ENCODE measurements at places on chromosomes 2 and 18.
A peak's percentile ranks its signal among the peaks of the same experiment; 100 is the strongest.

- no peak for DNase-seq
Measured at GRCh38 chr2:10019602-10020400, 23.5 kb upstream of the KLF11 start.

DNA sequence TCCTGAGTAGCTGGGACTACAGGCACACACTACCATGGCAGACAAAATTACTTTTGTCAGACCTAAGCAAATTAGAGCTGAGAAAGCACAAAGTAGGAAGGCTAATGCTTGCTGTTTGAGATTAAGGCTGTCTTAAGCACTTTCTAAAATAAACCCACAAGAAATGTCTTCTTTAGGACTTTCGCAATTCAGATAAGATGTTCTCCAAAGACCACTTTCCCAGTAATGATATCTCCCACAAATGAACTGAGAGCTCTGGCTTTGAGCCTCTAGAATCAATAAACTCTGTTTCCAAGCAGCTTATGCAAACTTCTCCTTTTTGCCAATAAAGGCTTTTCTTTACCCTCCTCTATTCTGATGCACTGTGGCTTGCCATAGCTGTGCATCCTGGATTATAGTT, 32.0 kb upstream of the GALNT1 start:
- no peak for DNase-seq

GRCh38 chr2:28355521-28356094, 37.0 kb upstream of the FOSL2 start:
- DNase-seq: no peak

DNA sequence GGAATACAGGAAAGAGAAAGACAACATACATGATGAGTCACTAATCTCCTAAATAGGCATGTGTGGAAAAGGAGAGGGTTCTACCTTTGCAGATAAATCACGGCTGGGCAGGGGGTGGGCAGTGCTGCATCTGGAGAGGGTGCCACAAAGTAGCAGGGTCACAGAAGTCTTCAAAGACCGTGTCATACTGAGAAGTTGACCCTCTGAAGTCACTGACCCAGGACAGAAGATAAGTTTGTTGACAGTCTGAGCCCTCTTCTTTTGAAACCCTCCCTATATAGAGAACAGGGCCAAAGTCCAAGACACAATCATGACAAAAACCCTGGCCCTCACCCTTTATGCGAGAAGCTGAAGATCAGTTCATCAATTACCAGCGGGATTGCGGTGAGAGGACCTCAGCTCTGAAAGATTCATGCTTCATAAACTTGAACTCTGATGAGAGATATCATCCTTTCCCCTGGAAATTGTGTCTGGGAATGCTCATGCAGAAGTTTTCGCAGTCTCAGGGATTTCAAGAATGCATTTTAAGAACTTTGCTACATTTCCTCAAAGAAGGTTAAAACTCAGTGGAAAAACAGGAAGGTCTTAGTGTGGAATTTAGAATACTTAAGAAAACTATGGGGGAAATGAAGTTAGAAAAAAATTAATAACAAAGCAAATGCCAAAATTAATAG, 129.5 kb downstream of the FAM124B start:
- DNase-seq: no peak

DNA sequence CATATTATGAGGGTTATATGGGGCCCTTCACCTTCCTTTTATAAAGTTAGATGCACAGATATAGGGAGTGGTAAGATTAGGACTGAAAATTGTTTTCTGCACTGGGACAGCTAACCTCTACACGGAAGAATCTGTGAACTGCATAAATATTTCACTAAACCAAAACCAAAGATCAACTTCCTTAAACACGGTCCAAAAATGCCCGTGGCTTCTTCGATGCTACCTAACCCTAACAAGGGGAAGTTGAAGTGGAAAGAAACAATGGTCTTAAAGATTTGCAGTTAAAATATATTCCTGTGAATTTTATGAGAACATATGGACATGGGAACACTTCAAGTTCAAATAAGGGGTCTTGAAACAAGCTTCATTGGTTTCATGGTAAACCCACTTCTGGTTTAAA, 33.3 kb upstream of the PAX3 start:
- DNase-seq: no peak

GRCh38 chr2:226483143-226483542, 316.5 kb downstream of the IRS1 start:
- no peak for DNase-seq

DNA sequence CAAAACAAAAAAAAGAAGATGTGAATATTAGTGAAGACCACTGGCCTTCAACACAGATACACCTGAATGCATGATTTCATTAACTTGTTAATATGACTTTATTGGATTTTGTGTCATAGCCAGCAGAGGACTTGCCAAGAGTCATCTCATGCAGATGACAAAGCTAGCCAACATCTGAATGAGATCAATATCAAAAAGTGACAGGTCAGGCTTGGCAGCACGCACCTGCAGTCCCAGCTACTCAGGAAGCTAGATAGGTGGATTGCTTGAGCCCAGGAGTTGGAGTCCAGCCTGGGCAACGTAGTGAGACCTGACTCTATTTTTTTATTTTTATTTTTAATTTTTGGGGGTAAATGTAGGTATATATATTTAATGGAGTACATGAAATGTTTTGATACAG, 54.5 kb upstream of the TGIF1 start:
- no peak for DNase-seq

DNA sequence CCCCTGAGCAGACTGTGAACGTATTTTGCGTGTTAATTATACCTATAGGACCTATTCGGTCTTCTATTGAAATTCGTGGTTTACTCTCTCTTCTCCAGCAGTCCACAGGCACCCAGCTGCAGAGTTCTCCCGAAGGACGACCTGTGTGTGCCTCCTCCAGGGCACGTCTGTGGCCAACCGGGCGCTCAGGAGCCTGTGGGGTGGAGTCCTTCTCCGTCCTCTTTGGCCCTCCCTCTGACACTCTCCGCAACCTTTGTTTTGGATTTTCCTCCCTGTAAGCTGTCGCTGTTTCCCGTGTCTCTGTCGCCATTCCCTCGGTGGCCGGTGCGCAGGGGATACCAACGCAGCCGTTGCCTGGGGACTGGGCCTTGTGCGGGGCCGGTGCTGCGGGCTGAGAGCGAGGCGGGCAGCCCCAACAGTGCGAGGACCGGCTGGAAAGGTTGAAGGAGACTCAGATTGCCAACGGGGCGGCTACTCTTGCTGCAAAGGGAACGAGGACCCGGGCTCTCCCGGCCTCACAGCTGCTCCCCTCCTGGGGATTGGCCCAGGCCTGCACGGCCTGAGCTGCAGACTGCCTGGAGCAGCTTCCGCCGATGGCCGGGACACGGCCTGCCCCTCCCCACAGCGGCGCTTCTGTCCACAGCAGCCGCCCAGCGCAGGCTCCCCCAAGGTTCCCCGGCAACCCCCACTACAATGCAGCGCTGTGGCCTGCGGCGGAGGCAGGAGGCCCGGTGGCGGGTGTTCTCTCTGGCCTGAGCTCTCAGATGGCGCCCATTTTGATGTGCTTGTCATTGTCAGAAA, 221.0 kb downstream of the MTX2 start:
- no peak for DNase-seq

DNA sequence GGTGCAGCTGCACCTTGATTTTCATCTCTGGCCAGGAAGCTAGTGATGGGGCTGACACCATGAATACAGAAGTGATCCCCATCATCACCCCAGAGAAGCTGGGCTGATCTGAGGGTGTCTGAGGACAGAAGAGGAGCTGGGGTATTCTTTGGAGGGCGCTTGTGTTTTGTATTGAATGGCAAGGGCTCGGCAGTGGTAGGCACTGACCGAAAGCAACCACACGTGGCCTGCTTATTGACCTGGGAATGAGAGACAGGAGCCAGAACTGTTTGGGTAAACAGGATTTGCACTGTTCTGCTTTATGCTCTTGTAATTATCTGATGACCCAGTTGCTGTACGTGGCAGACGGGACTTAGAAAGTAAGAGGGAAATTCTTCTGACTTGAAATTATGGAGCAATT, 62.6 kb upstream of the RPL31 start:
- DNase-seq: no peak

GRCh38 chr18:69895066-69896047, 52.3 kb downstream of the CD226 start:
- DNase-seq: peak; percentile 68

- no peak for DNase-seq
Measured at GRCh38 chr2:176710657-176711186, 441.5 kb downstream of the MTX2 start.

DNA sequence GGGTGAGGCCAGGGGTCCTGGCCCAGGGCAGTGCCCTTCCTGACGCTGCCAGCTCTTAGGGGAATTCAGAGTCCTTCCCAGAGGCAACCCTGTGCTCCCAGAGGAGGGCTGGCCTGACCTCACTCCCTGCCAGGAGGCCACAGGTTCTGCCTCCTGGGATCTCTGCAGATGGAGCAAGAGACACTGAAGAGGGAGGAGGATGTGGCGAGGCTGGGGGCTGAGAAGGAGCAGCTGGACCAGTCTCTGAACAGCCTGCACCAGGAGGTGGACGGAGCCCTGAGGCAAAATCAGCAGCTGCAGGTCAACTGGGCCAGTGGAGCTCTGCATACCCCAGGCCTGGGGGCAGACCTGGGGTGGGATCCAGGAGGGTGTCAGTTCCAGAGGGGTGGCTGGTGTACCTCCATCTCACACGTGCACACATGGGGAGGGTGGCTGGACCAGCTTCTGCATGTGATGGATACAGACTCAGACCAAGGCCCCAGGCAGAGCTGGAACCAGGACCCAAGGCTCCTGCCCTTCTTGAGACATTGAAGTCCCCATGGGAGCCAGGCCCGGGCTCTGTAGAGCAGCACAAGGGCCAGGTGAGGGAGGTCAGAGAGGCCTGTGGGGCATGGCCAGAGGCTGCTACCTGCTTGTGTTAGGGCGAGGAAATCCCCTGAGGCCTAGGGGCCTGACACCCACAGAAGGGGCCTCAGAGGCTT, 9.7 kb upstream of the SNED1 start:
- DNase-seq: no peak

DNA sequence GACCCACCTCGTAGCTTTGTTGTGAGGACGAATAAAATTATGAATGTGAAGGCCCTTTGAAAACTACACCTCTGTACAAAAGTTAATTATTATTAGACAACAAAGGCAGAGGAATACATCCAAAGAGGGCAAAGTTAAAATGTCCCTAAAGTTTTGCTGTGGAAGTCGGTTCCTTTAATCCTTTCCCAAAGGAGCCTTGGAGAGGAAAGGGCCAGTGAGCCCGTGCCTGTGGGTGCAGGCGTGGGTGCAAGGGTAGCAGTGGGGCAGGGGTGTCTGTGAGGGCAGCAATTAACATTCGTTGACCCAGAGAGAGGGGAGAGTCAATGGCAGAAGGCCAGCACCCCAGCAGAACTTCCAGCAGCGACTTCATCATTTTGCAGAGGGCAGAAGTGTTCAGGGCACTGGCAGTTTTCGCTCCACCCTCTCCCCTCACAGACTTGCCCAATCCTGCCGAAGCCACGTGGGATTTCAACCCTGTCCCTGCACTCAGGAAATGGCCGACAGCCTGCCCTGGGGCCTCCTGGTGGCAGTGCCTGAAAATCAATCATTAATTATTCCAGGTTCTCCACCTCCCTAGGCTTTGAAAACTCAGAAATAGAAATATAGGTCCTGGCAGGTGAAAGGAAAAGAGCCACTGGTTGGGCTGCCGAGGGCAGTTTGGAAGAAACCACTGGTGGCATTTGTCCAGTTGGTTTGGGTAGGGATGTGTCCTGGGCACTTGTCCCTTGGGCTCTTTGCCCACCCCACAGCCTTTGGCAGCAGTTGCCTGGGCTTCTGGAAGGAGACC, 4.2 kb upstream of the PAX8 start:
- DNase-seq: no peak

- DNase-seq: no peak
Measured at GRCh38 chr18:59189746-59190145, 30.2 kb upstream of the GRP start.

DNA sequence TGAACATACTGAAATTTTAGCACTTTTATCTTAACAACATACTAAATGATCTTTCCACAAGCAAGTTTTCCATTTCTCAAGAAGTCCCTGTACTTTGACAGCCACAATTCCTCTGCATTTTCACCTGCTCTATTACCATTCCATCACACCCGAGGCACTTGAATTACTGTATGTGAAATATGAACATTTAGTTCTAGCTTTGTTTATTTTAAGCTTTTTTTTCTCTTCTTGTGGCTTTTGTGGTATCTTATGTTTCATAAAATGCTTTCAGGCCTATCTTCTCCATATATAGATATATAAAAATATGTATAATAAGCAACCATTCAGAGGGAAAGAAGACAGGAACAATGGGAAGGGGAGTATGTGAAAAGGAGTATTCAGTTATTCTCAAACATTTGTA, 693.9 kb downstream of the SATB2 start:
- no peak for DNase-seq

DNA sequence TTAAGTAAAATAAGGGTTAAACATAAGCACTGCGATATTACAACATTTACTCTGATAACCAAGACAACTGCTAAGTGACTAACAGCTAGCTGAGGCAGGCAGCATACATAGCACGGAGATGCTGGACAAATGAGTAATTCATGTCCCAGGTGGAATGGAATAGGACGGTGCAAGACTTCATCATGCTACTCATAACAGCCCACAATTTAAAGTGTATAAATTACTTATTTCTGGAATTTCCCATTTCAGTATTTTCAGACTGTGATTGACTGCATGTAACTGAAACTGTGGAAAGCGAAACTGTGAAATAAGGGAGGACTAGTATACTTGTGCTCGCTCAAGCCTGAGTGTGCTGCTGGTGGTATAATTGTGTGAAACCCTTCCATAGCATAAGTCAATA, 12.9 kb downstream of the IER3IP1 start:
- no peak for DNase-seq

DNA sequence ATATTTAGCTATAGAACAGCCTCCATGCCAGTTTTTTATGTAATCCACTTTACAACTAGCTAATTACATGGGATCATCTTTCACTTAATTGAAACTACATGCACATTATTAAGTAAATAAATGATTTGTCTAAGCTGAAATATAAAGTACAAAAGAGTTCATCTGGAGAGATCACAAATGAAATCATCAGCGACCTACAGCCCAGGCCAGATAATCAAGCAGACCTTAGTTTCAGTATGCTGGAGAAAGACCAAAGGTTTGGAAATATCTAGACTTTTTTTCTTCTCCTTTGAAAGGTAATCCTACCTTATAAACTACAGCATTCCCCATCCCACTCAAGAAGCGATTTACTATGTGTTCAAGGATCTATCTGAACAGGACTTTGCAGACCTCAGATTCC, 26.5 kb downstream of the FIGN start:
- DNase-seq: no peak

DNA sequence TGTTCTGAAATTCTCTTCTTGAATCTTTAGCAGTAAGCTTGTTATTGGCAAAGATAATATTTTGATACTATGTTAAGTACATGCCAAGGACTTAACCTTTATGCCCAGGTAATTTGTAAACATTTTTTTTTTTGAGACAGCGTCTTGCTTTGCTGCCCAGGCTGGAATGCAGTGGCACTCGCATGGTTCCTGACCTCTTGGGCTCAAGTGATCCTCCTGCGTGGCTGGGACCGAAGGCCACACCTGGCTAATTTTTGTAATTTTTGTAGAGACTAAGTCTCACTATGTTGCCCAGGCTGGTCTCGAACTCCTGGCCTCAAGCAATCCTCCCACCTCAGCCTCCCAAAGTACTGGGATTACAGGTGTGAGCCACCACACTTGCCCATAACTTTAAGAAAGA, 35.7 kb upstream of the ZCCHC2 start:
- no peak for DNase-seq

- DNase-seq: no peak
Measured at GRCh38 chr2:115162494-115163293, 720.3 kb downstream of the DPP10 start.

All from CD4-positive, alpha-beta T cell treated with Interleukin-17A for 1 hour (primary cell).